ENCODE measurements at places on chromosomes 12 and 14.

DNA sequence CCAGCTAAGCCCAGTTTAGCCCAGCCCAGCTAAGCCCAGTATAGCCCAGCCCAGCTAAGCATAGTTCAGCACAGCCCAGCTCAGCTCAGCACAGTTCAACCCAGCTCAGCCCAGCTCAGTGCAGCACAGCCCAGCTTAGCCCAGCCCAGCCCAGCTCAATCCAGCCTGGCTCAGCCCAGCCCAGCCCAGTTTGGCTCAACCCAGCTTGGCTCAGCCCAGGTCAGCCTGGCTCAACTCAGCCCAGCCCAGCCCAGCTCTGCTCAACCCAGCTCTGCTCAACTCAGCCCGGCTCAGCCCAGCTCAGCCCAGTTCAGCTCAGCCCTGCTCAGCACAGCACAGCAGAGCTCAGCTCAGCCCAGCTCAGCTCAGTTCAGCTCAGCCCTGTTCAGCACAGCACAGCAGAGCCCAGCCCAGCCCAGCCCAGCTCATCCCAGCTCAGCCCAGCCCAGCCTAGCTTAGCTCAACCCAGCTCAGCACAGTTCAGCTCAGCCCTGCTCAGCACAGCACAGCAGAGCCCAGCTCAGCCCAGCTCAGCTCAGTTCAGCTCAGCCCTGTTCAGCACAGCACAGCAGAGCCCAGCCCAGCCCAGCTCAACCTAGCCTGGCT, 330.9 kb downstream of the TMEM121 start:
- no peak for DNase-seq

GRCh38 chr12:12533238-12533829, 29.3 kb downstream of the DUSP16 start:
- no peak for DNase-seq

GRCh38 chr12:44863867-44864266, 12.2 kb downstream of the NELL2 start:
- DNase-seq: no peak

DNA sequence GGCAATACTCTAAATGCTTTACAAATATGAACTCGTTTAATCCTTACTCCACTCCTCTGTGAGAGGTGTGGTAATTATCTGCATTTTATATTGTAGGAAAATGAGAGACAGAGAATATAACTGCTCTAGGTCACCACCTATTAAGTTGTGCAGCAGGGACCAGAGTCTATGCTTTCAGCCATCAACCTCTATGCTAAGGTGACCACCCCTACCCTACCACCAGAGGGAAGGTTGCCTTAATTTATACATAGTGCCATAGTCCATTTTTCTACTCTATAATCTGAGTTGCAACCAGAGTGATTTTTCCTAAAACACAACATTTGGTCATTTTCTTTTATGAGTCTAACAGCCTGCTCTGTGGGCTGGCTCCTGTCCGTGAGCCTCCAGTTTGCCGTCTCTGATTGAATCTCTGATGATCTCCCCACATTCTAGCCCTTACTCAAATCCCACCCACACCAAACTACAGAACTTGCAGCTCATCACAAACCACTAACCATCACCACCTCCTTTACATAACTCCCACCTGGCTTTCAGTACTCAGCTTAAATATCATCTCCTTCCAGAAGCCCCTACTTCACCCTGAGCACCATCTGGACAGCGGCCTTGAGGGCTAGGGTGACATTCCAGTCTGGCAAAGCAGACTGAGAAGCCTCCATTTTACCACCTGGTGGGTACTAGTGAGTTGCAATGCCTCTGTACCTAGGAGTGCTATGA, 126.6 kb downstream of the PPM1H start:
- no peak for DNase-seq

- DNase-seq: no peak
Measured at GRCh38 chr14:61153914-61154545, 127.1 kb downstream of the TMEM30B start.

DNA sequence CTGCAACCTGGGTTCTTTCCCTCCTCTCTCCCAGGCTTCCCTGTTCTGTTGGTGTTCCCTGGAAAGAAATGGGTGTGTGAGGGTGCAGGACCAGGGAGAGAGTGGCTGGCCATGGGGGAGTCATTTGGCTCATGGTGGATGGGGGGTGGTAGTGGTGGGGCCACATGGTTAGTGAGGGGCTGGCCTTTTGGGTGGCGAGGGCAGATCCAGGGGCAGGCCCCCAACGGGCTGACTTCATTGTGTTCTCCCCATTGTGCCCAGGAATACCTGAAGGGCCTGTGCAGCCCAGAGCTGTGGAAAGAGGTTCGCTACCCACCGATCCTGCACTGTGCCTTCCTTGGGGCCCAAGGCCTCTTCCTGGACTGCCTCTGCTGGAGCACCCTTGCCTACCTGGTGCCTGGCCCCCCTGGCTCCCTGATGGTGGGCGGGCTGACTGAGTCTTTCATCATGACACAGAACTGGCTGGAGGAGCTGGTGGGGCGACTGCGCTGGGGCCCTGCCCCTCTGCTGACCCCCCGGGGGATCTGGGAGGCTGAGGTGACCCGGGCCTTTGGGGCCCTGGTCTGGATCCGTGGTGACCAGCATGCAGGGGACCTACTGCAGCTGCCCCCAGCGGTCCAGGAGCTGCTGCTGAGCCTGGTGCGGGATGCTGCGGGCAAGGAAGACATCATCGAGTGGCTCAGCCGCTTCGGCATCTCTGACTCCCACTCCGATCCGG, 9.0 kb downstream of the NYNRIN start:
- no peak for DNase-seq

DNA sequence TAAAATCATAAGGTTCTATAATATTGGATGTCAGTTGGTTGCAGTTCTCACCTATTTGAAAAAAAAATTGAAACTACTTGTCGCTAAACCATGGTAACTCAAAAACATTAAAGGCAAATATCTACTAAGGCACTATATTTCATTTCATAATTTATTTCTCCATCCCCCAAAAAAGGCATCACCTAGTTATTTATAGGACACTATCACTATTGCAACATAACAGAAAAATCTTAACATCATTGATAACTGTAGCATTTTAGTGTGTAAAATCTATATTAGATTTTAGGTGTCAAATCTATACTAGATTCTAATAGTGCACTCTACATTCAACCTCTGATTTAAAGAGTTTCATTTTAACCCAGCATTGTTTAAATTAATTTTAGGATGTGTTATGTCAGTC, 1.7 kb downstream of the SPTSSA start:
- DNase-seq: no peak

DNA sequence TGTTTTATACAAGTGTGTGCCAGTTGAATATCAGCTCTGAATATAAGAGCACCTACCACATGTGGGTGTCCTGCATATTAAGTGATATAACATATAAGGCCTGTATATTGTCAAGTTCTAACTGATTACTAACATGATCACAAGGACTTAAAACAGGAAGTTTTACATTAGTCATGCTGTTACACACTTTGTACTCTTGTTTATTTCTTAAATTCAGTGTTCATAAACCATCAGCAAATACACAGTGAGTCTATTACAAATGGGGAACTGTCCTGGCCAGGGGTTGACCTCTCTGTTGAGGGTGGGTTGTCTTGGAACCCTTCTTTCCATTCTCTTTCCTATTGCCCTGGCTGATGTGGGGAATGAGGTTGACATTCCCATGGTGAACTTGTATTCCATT, 19.1 kb downstream of the HELB start:
- DNase-seq: no peak

DNA sequence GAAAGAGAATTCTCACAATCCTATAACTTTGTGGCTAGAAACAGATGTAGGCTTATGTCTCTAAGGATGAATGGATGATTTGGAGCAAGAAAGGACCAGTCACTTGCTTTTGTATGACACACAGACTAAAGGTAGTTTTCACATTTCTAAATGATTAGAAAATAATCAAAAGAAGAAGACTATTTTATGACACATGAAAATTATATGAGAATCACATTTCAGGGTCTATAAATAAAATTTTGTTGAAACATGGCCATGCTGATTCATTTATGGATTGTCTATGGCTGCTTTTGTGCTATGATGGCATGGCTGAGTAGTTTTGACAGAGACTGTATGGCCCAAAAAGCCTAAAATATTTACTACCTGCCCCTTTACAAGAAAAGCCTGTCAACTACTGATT, 49.4 kb upstream of the FRMD6 start:
- no peak for DNase-seq

DNA sequence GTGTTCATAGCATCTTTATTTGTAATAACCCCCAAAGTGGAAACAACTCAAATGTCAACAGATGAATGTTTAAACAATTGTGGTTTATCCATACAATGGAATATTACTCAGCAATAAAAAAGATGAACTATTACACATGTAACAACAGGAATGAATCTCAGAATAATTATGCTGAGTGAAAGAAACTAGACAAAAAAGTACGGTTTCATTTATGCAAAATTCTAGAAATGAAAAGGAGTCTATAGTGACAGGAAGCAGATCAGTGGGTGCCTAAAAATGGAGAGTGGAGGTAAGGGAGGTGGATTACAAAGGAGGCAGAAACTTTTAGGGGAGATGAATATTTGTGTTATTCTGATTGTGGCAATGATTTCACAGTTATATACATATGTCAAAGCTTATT, 4.8 kb downstream of the PRKCH start:
- no peak for DNase-seq

GRCh38 chr12:113333877-113334785, 778 bp downstream of the SLC8B1 start:
- DNase-seq: peak; percentile 40

- peak; percentile 54 for DNase-seq
Measured at GRCh38 chr12:1122786-1123185, 131.8 kb downstream of the ERC1 start.

GRCh38 chr14:99725774-99726537, 41.9 kb downstream of the CYP46A1 start:
- DNase-seq: no peak

GRCh38 chr12:53365245-53365904, 14.6 kb upstream of the SP1 start:
- no peak for DNase-seq
